ENCODE measurements at places on chromosomes 7 and 10.

DNA sequence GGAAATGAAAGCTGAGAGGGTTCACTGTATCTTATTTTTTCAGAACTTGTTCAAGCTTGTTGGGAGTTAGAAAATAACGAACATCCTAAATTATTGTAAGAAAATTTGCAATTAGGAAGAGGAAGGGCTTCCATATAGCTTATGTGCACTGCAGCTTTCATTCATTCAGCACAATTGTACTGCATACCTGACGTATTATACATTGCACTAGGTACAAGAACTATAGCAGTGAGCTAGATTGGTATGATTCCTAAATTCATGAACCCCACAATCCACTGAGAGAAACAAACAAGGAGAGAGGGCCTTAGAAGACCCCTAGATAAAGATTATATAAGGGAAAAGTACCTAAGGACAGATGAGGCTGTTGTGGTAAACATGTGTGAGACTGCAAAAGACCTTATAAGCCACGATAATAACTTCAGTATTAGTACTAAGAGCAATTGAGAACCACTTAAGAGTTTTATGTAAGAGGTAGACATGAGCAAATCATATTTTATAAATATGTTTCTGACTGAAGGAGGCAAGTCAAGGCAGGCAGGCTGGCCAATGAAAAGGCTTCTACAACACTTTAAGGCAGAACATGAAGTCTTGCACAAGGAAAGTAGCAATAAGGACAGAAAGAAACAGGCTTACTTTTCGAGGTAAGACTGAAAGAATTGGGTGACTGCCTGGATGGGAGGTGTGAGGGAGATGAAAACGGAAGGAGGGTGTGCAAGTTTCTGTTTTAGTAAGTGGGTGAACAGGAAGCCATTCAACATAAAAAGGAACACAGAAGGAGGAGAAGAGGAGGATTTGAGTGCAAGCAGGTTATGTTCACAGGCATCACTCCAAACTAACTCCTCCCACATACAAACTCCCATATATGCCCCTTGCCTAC is 77.9 kb upstream of the LRRN3 start:
- ATAC-seq = peak; percentile 81

DNA sequence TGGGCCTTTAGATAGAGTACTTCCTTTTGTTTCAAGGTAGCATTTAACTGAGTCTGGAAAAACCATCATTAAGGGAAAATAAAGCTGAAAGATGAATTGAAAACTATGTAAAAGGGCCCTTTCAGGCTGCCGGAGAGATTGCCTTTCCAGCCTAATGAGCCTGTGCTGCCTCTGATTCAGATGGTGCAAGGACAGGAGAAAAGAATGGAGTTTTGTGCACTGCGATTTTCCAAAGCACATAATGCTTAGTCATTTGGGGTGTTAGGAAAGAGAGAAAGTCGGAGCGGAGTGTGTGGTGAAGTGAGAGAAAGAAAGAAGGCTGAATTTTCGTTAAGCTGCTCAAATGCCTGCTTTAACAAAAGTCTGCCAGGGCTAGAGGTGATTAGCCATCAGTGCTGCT is 259.7 kb downstream of the PAXIP1 start:
- ATAC-seq = no peak

GRCh38 chr10:77799352-77799751 is 127.2 kb downstream of the DLG5 start:
- ATAC-seq = no peak

GRCh38 chr7:78141522-78142281 is 343.1 kb downstream of the PHTF2 start:
- ATAC-seq = no peak

Data from esophagus mucosa (tissue), 1 donor.